ENCODE measurements at places on chromosomes 6 and 20. TPM values are rescaled to one million over a fixed set of nuclear protein-coding genes. Genes with fewer than 3 reads are reported as not detected.

GRCh38 chr6:6781172-6781872 lies 192.8 kb downstream of the LY86 start:
- no peaks in the 10 kb centered on the region for H3K4me1 ChIP-seq
- no peaks in the 10 kb centered on the region for H3K27me3 ChIP-seq
- no peaks in the 10 kb centered on the region for H3K36me3 ChIP-seq
- DNase-seq = peak; percentile 53
- H3K4me3 ChIP-seq = no peak overlapping the region
- H3K27ac ChIP-seq = no peak overlapping the region

GRCh38 chr6:110629153-110629552 lies 152.7 kb upstream of the SLC22A16 start:
- no peak overlapping the region for H3K27ac ChIP-seq
- no peaks in the 10 kb centered on the region for H3K4me1 ChIP-seq
- H3K4me3 ChIP-seq = no peak overlapping the region

PRR18 gene
- 0.22 TPM for total RNA-seq

TNFRSF6B gene
- 14.8 TPM for total RNA-seq

DNA sequence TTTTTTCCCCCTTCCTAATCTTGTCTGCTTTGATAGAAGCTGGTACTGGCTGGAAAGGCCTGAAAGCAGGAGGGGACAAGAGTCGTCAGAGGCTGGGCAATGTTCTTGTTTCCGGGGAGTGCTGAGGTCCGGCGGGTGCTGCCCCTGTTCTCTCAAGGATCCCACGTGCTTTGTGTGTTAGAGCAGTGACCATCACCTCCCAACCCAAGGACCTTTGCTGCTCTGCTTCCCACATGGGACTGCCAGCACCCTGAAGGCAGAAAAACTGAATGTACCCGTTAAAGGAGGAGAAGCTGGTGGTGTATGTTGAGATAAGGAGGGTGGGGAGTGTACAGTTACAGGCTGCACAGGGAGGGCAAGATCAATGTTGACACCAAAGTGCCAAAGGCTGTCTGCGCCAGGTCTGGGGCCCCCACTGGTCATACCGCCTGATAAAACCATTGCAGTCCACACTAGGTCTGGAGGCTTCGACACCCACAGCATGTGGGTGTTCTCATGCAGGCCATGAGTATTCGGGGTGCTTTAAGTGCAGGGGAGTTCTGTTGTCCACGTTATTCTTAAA lies 15.0 kb downstream of the C20orf173 start:
- no peak overlapping the region for H3K27ac ChIP-seq
- no peaks in the 10 kb centered on the region for H3K4me1 ChIP-seq
- H3K4me3 ChIP-seq = no peak overlapping the region
- DNase-seq = no peak
- H3K36me3 ChIP-seq = peaks cover 6% of the 10 kb centered on the region

GRCh38 chr6:51147756-51148155 lies 329.1 kb downstream of the TFAP2B start:
- no peaks in the 10 kb centered on the region for H3K36me3 ChIP-seq
- no peaks in the 10 kb centered on the region for H3K27me3 ChIP-seq
- DNase-seq = no peak
- H3K4me1 ChIP-seq = no peaks in the 10 kb centered on the region
- H3K4me3 ChIP-seq = no peak overlapping the region

DOK5 gene
- not detected for total RNA-seq
